ENCODE measurements at places on chromosomes 5 and 9. TPM values are rescaled to one million over a fixed set of nuclear protein-coding genes. Genes with fewer than 3 reads are reported as not detected.

Gene FRMD3
- 3.9 TPM for total RNA-seq

Gene WNT8A
- total RNA-seq = not detected

Gene CSF1R
- total RNA-seq = not detected

Gene LHX3
- not detected for total RNA-seq

Gene TTC33
- total RNA-seq = 15.7 TPM

Gene SPOCK1
- total RNA-seq = 50.3 TPM

Gene PKD2L2
- total RNA-seq = not detected

Gene FSTL4
- not detected for total RNA-seq

Gene OR1J2
- not detected for total RNA-seq

Gene SHB
- 26.6 TPM for total RNA-seq

Gene CTSL
- total RNA-seq = 696 TPM

Gene TLX3
- total RNA-seq = not detected

Gene MRPS27
- 44.8 TPM for total RNA-seq

Gene LHX2
- not detected for total RNA-seq

Gene ACO1
- total RNA-seq = 63.0 TPM

Gene FCN1
- total RNA-seq = not detected

Gene IRX4
- total RNA-seq = under 0.01 TPM

Gene PCDHGB7
- 17.3 TPM for total RNA-seq

Gene FOXD4L4
- 0.26 TPM for total RNA-seq

Gene C9orf153
- 0.26 TPM for total RNA-seq

Gene CEP72
- 2.0 TPM for total RNA-seq

Gene MEIKIN
- total RNA-seq = 0.06 TPM

Gene TMEM215
- total RNA-seq = not detected

Gene GRK6
- total RNA-seq = 21.7 TPM

Gene CTNND2
- under 0.01 TPM for total RNA-seq

Gene FOCAD
- 91.8 TPM for total RNA-seq

Gene GCNT1
- total RNA-seq = 44.9 TPM

Gene HSD17B3
- total RNA-seq = 0.13 TPM

Gene ACTBL2
- total RNA-seq = not detected

Gene CDKN2B
- 4.4 TPM for total RNA-seq

Gene GM2A
- total RNA-seq = 27.0 TPM

Gene MEGF10
- total RNA-seq = 0.06 TPM

Gene ADAMTS16
- not detected for total RNA-seq

Gene PAEP
- total RNA-seq = not detected

Gene PLAC8L1
- total RNA-seq = 0.40 TPM

Gene IFNA13
- total RNA-seq = not detected

Gene ANKDD1B
- total RNA-seq = 1.3 TPM

Gene PDCD1LG2
- total RNA-seq = 13.0 TPM

Gene SLC36A3
- not detected for total RNA-seq

Gene PTGS1
- 138 TPM for total RNA-seq

Gene SPATA31D4
- total RNA-seq = not detected

Gene ZNF618
- total RNA-seq = 14.4 TPM

Gene GABRA1
- total RNA-seq = under 0.01 TPM

Gene SPZ1
- total RNA-seq = not detected

Gene CACFD1
- 7.1 TPM for total RNA-seq

Gene INSL4
- total RNA-seq = under 0.01 TPM

Gene ISOC1
- 14.3 TPM for total RNA-seq
